ENCODE measurements at places on chromosomes 7 and 10.
A peak's percentile ranks its signal among the peaks of the same experiment; 100 is the strongest.

- no peak for DNase-seq
Observed at GRCh38 chr10:114603948-114604347, 54.1 kb downstream of the ABLIM1 start.

DNA sequence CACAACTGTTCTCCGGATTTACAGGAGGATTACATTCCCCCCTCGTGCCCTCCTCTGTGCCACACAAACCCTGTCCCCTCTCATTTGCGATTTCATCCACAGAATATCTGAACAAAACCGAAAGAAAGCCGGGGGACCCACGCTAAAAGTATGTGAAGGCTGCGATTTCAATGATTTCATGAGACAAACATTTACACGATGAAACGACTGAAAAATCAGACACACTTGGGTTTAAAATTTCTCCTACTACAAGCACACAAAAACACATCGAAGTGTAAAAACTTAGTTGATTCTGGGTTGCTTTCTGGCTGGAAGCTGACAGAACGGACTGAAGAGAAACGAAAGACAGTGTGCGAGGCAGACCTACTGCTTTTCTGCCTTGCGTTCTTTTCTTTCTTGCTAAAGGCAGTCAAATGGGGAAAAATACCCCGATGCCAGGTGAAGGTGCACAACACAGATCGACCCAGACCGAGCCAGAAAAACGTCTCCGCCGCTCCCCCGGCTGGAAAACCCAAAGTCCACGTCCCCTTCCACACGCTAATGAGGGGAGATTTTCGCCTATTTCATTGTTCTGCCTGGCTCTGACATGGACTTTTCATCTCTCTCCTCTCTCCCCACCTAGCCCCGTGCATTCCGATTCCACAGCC lies 1.2 kb downstream of the HIPK2 start:
- peak; percentile 47 for DNase-seq

DNA sequence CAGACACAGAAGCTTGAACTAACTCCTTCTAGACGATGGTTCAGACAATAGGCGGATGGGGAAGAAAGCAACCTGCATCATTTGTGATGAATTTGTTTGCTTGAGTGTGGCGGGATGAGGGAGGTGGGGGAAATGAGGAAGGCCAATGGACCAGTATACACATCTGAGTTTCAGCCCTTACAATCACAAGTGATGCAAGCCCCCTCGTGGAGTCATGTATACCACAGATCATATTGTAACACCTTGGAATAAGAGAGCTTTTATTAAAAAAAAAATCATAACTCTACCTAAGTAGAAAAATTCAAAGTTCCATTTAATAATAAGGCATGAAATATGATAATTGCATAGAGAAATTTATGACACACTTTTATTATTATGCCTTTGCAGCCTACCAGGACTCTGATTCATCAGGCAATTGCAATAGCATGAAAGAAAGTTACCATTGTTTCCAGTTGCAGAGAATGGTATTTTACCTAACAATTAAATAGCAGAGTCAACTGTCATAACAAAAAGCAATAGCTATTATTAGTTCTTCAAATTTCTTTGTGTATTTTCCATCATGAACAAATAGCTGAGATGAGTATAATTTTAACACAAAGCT lies 230.2 kb upstream of the AKR1E2 start:
- no peak for DNase-seq

DNA sequence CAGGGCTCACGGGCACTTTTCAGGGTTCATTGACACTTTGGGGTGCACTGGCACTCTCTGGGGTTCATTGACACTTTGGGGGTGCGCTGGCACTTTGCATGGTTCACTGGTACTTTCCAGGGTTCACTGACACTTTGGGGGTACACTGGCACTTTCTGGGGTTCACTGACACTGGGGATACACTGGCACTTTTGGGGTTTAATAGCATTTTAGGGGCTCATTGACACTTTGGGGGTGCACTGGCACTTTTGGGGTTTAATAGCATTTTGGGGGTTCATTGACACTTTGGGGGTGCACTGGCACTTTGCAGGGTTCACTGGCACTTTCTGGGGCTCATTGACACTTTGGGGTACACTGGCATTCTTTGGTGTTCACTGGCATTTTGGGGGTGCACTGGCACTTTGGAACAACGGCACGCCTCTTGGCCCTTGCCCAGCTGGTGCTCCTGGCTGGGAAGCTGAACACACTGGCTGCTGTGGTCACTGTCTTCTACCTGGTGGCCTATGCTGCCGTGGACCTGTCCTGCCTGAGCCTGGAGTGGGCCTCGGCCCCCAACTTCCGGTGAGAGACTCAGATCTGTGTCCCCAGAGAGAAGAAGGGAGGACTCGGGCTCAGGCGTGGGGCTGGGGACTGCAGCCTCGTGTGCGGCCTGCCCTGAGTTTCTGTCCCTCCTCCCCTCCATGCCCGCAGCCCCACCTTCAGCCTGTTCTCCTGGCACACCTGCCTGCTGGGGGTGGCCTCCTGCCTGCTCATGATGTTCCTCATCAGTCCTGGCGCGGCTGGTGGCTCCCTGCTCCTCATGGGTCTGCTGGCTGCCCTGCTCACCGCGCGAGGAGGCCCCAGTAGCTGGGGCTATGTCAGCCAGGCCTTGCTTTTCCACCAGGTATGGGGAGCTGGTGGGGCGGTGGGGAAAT lies 6.2 kb upstream of the TRIP6 start:
- no peak for DNase-seq

GRCh38 chr10:119755446-119755845 lies 29.6 kb downstream of the INPP5F start:
- DNase-seq, result no peak

GRCh38 chr7:25093268-25093826 lies 31.7 kb downstream of the CYCS start:
- DNase-seq, result peak; percentile 62

DNA sequence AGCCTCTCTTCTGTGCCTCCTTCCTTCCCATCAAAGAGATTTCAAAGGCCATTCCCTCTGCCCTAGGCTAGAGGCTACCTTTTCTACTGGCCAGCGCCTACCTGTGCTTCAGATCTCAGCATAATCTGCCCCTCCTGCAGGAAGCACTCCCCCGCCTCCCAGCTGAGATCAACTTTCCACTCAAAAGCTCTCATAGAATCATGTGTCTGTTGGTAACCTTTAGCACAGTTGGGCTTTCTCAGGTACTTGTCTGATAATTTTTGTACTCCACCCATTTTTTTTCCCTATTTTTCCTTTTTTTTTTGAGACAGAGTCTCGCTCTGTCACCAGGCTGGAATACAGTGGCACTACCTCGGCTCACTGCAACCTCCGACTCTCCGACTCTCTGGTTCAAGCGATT lies 231.0 kb upstream of the PRSS58 start:
- DNase-seq, result no peak

DNA sequence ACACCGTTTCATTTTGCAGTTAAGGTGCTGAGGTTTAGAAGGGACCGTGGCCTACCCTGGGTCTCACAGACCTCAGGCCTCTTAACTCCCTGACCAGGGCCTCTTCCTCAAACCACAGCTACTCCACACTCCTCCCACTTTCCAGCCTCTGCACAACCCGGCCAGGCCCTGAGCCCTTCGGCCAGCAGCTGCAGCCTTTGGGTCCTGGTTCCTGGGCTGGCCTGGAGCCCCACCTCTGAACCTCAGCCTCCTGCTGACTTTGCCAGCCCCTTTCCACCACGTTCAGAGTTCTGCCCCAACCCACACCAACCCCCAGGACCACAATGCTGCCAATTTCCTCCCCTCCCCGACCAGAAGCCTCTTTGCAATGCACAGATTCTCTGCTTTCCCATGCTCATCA lies 84.1 kb downstream of the VOPP1 start:
- no peak for DNase-seq

GRCh38 chr10:48946891-48947500 lies 7.4 kb upstream of the LRRC18 start:
- DNase-seq, result peak; percentile 3

GRCh38 chr7:111438369-111439289 lies 123.7 kb downstream of the IMMP2L start:
- DNase-seq, result no peak

- no peak for DNase-seq
Observed at GRCh38 chr10:78351283-78351682, 317.6 kb downstream of the RPS24 start.

DNA sequence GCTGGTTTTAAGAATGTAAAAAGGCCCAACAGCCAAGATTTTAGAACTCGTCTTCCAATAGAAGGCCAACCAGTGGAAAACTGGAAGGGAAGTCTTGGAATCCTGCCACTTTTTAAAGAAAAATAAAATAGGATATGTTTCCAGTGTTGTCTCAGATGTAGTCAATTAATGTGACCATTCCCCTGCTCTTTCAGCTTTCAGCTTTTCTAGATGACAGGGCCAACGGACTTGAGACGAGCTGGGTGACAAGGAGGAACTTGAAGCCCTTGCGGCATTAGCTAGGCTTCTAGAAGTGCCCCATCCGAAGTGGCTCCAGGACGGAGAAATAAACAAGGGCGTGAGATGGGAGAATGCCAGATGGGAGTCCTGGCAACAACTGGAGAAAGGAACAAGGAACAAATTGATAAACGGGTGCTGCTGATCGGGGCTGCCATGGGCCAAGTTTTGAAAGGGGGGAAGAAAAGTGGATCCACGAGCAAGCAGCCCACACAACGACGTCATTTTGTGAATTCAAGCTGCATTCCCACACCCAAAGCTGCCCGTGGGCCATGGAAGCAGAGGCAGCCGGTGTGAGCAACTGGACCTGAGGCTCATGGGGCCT lies 42.3 kb downstream of the CTBP2 start:
- DNase-seq, result no peak

GRCh38 chr10:36251068-36251467 lies 609.0 kb upstream of the FZD8 start:
- DNase-seq, result no peak

GRCh38 chr7:108226816-108227299 lies 96.7 kb upstream of the LAMB4 start:
- no peak for DNase-seq

GRCh38 chr7:7443806-7444350 lies 91.8 kb downstream of the COL28A1 start:
- DNase-seq, result no peak

DNA sequence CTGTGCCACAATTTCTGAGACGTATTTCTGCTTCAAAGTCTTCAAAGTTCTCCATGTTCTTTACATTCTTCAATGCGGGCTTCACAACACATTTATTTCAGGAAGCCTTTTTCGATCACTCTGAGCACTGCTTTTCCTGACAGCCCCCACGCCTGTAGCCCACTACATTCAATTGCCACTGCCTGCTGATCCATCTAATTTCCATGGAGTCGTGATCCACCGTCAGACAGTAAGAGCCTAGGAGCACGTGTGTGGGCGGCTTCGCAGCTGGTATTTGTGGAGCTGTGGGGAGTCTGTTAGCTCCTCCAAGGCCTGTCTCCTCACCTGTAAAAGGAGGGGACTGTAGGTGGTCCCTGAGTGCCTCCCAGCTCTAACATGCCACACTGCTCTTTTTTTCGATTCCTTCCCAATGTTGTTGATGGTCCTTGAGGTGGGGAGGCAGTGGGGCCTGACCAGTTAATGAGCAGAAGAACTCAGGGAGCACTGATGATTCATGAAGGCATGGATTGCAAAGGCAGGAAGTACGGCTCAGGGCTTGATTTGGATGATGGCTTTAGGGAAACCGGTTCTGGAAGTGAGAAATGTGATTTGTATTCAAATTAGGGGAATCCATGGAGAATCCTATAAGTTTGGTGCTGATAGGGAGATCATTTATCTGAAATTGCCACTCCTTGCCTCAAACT lies 401.1 kb upstream of the PODXL start:
- DNase-seq, result no peak

DNA sequence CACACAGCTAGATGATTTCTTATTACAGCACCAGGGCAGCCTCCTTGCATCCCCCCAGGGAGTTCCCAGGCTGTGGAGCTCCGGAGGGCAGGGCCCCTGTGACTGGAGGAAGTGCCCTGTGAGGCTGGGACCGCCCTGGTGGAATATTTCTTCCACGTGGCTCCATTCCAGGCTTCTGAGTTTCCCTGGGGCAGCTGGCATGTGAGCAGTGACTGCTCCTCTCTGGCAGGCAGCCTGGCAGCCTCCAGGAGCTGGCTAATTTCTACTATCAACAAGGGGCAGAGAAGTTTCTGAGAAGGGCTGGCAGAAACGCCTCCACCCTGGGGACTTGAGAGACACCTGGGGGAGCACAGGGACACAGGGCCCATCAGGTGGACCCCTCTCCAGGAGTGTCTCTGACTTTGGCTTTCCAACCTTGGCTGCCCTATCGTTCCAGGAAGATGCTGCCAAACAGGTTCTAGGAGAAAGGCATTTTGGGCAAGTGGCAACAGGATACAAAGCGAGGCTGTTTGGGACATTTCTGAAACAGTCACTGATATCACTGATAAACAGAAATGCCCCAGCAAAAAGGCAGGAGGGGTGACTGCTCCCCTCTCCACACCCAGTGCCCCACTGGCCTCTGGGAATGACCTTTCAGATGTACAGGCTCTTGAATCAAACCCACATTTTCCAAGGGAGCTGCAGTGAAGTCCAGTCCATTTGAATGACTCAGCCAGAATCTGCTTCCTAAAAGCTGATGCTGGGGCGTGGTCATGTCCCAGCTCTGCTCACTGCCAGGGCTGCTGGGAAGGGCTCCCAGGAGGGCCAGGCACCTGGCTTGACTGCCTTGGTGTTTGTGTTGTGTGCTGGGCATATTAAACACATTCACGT lies 16.1 kb downstream of the MYOF start:
- no peak for DNase-seq

DNA sequence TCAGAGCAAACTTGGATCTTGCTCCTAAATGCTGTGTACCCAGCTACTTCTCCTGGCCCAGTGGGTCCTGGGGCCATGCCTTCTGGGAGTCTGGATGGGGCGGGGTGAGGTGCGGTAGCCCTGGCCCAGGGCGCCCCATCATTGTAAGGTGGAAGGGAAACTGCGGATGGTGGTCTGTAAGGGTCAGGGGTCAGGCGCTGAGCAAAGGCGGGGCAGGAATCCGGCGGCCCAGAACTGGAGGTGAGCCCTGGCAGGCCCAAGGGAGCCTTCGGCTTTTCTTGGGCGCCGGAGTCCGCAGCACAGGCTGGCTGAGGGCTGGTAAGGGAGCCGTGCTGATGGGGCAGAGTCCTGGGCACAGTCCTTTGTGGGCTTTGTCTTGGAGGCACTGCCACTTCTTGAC lies 66.5 kb upstream of the CTBP2 start:
- no peak for DNase-seq

DNA sequence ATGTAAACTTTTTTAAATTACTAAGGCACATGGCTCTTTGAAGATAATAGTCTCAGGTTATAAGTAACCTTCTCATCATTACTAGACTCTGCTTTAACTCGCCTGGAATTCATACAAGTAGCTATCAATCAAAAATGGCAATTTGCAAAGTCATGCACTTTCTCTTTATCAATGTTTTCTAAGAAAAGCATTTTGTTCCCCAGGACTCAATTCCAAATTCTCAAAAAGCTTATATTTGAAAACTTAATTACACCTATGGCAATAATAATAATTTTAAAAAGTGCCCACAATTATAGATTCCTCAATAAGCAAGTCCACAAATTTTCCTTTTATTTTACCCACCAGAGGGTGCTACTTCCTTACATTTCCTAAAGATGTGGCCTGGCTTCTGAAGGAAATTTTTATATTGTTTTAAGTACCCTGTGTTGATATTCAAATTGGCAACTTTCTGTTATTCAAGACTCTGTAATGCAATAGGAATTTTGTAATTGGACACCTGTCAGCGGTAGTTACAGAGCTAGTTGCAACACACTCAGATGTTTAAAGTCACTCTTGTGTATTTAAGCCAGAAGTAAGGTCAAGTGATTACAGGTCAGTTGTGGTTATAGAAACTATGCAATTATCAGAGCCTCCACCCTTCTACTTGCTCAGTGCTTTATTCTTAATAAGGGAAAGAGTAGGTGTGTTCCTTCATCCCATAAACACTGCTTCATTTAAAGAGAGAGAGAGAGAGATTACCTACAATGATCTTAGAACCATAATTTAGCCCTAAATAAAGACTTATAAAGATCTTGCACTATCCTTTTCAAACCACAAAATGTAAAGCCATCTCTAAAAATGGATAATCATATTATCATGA lies 47.1 kb upstream of the HYAL4 start:
- DNase-seq, result peak; percentile 22

All from HAP-1 (cell line).